ENCODE measurements at places on chromosomes 1 and 21.

GRCh38 chr21:31557421-31558188 is 101.9 kb upstream of the SOD1 start:
- no peak for ATAC-seq

GRCh38 chr1:178683291-178683690 is 41.8 kb upstream of the RALGPS2 start:
- ATAC-seq: no peak

GRCh38 chr21:33441489-33442477 is 38.0 kb downstream of the TMEM50B start:
- no peak for ATAC-seq

GRCh38 chr1:114558544-114558943 is 22.9 kb downstream of the BCAS2 start:
- no peak for ATAC-seq

DNA sequence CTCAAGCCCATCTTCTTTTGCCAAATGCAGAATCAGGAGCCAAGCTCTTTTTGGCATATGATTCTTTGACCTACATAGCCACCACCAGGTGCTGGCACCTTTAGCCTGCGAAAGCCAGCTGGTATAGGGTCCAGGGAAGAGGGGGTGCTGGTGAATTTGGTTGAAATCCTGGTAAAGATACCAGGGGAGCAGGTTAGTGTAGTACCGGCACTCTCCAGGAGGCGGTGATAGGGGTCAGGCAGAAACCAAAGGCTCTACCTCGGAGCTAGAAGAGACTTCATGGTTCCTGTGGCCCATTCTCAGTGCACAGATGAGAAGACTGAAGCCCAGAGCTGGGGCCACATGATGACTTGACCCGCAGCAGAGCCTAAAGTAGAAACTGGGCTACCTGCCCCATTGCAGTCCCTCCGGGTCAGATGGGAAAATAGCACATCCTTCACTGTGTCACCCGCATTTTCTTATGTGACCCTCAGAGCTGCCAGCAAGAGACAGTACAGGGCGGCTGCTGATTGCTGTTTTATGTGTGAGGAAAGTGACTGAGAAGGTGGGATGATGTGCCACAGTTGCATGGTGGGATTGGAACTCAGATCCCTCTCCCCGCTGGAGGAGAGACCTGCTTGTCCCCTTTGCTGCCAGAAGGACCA is 36.0 kb upstream of the IL19 start:
- peak; percentile 63 for ATAC-seq

- ATAC-seq: no peak
Measured at GRCh38 chr1:201887116-201887866, 1.4 kb upstream of the SHISA4 start.
